Transverse colon (tissue), 4 donors: ENCODE measurements at places on chromosomes 16 and 17. TPM values are rescaled to one million over a fixed set of nuclear protein-coding genes. Genes with fewer than 3 reads are reported as not detected.
A peak's percentile ranks its signal among the peaks of the same experiment; 100 is the strongest.

OR1A1 gene
- total RNA-seq = not detected

DNA sequence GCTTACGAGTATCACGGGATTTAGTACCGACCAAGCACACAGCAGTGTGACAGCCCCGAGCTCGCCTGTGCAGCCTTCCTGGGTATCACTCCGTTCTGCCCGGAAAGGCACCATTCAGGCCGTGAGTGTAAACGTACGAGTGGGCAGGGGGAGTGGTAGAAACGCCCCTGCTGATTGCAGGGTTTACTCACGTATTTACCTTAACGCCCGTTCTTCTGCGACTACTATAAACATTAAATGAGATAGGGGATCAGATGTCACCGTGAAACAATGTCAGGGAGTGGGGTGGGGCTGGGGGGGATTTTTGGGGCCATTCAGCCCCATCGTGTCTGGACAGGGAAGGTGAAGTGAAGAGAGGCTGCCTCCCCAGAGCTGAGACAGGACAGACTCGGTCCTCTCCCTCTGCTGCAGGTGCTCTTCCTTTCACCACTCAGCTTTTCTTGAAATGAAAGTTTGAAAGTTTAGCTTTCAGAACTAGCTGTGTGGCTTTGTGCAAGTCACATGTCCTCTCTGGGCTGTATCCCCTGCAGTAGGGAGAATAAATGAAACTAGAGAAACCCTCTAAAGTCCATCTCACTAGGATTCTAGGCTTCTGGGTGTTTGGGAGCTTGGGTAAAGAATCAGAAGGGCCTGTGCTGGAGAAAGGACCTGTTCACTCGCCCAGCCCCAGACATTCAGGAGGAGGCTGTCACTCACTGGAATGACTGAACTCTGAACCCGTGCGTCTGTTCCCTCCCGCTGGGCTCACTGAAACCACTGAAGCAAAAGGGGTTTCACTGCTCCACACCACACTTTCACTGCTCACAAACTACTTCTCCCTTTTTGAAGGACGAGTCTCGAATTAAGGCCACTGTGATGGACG, 66.7 kb downstream of the RPA1 start:
- DNase-seq = no peak

GRCh38 chr16:88508868-88509748, 56.0 kb downstream of the ZFPM1 start:
- DNase-seq = peak; percentile 53

DNA sequence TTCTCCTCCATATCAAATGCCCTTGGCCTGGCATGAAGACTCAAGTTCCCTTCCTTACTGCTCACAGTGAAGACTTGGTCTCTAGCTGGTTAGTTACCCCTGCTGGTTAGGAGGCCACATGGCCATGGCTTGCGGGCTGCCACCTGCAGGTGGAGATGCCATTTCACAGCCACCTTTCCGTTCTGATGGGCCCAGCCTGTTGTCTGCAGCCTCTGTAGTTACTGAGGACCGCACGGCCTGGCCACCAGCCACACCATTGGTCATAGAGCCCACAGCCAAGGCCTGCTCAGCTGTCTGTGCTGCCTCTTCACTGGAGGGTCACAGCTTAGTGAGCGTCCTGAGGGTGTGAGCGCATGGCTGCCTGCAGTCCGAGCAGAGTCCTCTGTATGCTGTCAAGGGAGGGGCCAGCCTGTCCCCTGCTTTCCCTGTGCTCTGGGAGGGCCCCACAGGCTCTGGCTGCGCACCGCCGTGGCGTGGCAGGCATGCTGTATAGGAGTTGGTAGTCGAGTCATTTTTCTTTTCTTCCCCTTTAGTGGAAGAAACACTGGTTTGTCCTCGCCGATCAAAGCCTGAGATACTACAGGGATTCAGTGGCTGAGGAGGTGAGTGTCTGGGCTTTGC, 59.2 kb downstream of the PLD6 start:
- DNase-seq = peak; percentile 22

DNA sequence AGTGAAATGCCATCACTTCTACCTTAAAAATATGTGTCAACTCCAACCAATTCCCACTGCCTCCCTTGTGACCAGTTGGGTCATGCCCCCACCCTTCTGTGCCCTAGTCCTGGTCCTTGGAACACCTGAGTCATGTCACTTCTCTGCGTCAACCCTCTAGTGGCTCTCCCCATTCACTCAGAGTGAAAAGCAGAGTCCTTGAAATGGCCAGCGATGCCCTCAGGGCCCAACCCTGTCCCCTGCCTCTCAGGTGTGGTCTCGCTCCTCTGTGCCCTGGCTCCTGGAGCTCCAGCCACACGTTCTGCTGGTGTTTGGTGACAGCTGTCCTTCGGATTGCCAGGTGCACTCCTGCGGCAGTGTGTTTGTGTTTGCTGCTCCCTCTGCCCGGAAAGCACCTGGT, 89.2 kb downstream of the SPECC1 start:
- DNase-seq = no peak

DNA sequence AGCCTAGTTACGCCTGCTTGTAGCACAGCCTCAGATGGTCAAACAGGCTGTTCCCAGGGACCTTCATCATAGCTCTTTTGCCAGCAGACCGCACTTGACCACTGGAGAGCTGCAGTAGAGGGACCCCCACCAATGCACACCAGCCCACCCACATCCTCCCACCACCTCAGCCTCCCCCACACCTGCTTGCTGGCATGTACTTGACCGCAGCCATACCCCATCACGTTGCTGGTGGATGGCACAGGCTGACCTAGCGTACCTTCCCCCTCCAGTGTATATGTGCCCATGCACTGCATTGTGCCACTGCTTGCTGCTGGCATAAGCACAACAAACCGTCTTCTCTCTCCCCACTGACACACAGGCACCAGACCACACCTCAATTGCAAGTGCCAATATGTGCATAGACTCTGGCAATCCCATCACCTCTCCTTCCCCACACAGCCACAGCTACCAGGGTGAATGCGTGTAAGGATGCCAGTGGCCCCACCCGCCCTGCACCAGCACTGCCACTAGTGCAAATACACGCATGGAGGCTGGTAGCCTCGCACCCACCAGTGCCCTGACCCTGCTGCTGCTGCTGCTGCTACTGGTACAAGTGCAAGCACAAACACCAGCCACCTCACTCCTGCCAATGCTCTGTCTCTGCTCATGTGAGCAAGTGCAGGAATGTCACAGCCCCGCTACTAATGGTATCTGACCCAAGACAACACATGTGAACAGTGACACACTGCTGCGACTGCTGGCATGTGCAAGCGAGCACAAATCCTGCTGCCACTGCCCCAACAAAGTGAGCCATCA, 1377.6 kb downstream of the CDH11 start:
- DNase-seq = no peak

TBC1D10B gene
- 62.9 TPM for total RNA-seq
